ENCODE measurements at places on chromosomes 7 and 10. TPM values are rescaled to one million over a fixed set of nuclear protein-coding genes. Genes with fewer than 3 reads are reported as not detected.

Gene GBX1
- total RNA-seq: not detected

Gene MYOF
- total RNA-seq: 263 TPM

Gene NPTX2
- not detected for total RNA-seq

Gene NRCAM
- total RNA-seq: 0.50 TPM

Gene NACAD
- 5.0 TPM for total RNA-seq

Gene ADRA2A
- not detected for total RNA-seq

Gene PAPOLB
- total RNA-seq: 0.15 TPM

Gene SLC16A12
- under 0.01 TPM for total RNA-seq

Gene CRHR2
- not detected for total RNA-seq

Gene RFC2
- total RNA-seq: 27.1 TPM

Gene AOAH
- total RNA-seq: not detected

Gene FAM20C
- 123 TPM for total RNA-seq

Gene ADK
- 26.8 TPM for total RNA-seq

Gene LGI1
- 0.33 TPM for total RNA-seq

All from smooth muscle cell of trachea (primary cell).